ENCODE measurements at places on chromosomes 6 and 20.

DNA sequence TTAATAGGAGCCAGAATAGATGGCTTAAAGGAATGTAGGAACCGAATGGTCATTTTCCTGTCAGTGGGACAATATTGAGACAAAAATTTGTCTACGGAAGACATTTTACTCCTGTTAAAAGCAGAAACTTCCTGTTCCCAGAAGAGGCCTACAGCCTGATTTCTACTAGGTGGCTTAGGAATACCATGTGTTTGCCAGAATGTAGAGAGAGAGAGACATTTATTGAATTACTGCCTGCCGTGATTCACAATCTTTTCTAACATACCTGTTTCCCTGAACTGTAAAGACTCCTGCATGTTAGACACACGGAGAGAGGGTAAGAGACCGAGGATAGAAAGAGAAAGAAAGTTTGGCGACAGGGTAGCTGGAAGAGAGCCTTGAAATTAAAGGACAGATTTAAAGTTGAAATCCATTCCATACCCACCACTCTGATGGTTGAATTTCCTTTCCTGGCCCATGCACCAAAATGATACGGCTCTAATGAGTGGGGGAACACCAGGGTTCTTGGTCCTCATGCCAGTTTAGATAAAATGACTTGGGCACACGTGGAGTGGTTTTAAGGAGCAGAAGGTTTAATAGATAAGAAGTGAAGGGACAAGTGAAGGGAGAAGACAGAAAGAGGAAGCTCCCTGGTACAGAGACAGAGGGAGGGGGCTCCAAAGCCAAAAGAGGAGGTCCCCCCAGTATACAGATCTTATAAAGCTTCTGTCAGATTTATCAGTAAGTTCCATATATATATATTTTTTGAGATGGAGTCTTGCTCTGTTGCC, 22.5 kb downstream of the NCOA3 start:
- DNase-seq, result no peak

DNA sequence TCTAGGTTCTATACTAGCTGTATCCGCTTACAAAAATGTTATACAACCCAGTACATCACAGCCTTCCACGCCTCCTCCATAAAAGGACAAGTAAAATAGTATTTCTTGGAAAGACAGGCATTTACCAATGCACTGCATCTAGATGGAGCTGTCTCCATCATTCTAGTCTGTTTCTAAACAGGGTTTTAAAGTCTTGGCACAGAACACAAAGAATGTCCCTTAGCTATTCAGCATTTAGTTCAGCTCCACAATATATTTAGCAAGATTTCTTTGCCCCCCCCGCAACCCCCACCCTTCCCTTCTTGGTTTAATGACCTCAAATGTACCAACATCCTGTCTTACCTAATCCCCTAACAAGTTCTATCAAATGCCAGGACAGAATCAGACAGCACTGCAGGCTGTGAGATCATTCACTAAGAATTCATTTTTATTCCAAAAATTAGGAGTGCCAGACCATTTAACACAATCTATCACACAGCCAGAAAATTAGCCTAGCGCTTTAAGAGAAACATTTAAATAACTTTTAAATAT, 198.6 kb downstream of the BACH2 start:
- DNase-seq, result peak; percentile 48

DNA sequence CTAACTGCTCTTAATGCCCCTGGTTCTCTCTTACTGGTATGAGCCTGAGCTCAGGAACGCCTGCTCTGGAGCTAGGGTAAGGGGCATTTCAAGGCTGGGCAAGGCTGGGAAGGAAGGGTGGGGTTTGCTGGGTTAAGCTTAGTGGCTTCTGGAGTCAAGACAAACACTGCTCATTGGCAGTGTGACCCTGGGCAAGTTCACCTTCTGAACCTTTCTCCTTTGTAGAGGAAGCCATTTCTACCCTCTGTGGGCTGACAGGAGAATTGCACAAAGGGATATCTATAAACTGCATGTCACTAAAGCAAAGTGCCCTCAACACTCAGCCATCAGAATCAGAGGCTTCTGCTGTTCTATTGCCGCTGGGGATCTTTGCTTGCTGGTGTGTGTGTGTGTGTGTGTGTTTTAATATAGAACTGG, 20.3 kb upstream of the LRRN4 start:
- no peak for DNase-seq

DNA sequence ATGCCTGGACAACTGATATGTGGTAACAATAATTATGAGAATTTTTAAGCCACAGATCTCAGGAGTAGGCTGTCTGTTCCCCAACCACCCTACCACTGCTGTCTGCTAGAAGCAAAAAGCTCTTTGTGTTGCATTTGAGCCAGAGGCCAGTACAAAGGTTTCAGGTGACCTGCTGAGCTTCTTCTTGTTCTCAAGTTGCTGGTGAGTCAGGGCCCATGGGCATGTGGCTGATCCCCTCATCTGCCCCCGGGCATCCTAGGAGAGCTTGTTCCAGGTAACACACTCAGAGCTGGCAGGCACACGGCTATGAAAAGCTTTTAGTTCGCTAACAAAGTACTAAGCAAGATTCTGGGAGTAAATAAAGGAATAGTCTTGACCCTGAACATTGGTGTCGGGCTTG, 285.3 kb downstream of the CDC5L start:
- DNase-seq, result no peak

- peak; percentile 84 for DNase-seq
Measured at GRCh38 chr20:48769069-48769983, 58.5 kb downstream of the PREX1 start.

- DNase-seq, result no peak
Measured at GRCh38 chr6:87791485-87791884, 89.5 kb upstream of the AKIRIN2 start.

GRCh38 chr20:50891138-50891537, 40.1 kb downstream of the ADNP start:
- DNase-seq, result no peak

DNA sequence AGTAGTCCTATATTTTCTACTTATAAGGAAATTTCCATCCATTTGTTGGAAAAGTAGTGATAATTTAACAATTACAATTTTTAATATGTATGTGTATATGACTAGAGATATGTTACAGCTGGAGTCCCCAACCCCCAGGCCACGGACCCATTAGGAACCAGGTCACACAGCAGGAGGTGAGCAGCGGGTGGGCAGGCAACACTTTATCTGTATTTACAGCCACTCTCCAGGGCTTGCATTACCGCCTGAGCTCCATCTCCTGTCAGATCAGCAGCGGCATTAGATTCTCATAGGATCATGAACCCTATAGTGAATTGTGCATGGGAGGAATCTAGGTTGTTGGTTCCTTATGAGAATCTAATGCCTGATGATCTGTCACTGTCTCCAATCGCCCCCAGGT, 46.8 kb downstream of the TRDN start:
- no peak for DNase-seq

DNA sequence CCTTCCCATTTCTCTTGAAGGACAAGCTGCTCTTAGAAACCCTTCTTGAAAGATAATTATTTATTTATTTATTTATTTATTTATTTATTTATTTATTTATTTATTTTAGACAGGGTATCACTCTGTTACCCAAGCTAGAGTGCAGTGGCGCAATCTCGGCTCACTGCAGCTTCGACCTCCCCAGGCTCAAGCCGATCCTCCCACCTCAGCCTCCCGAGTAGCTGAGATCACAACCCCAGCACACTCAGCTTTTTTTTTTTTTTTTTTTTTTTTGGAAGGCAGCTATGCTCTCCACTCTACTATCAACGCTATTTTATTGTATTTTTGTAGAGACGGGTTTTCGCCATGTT, 1.2 kb upstream of the HEBP2 start:
- no peak for DNase-seq

- DNase-seq, result no peak
Measured at GRCh38 chr20:43438578-43439316, 18.9 kb upstream of the SRSF6 start.

DNA sequence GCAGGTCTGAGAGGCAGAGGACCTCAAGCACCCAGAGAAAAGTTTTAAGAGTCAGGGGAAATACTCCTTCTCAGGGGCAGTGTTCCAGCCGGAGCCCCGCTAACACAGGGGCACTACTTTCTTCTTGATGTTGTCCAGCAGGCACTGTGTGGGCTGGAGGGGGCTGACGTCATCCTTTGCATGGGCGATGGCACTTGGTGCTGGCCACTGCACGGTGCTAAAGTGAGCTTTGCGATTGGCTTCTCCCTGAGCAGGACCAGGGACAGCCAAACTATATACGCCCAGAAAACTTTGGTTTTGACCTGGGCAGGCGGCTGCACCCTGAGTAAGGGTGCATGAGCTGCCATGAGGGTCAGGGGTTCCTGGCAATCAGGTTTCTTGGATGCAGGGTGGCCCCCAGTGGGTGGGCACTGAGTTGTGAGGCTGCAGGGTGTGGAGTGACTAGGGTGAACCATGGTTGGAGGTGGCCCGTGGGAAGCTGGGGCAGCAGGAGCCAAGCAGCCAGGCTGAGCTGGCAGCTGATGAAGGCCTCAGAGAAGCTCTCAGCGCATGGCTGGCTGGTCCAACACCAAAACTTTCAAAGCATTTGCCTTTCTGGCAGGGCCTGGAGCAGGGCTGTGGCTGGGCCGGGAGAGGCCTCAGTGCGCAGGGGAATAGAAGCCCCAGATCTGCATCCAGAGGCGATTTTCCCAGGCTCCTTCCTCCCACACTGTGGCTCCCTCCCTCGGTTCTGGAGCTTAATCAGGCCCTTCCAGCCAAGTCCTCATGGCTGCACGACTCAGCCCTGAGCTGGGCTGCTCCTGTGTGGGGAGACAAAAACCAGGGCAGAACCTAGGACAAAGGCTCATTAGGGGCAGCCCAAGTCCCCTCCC, 18.3 kb downstream of the MRPS18A start:
- no peak for DNase-seq

DNA sequence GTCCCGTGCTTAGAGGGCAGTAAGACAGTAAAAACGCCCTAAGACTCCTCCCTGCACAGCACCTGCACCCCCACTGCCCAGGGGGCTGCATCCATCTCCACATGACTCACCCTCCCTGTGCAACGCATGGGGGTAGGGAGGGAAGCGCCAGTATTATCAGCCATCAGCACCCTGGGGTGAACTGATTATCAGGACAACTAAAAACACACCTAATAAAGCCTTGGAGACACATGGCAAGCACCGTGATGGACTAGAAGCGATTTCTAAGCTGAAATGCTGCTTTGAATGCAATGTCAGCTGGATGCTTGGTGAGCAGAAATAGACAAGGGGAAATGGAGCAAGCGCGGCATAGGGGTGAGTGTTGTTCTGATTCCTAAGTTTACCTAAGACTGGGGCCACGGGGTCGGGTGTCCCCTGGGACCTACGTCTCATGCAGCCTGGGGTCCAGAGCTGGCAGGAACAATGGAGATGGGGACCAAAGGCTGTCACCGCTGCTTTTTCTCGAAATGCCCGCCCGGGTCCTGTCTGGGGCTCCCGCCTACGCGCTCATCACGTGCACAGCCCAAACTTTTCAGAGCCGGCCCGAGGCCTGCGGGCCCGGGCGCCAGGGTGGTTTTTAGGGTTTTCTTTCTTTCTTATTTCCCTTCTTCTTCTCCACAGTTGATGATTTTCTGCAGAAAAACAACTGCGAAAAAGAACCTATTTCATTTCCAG, 702 bp upstream of the TNFAIP3 start:
- no peak for DNase-seq

DNA sequence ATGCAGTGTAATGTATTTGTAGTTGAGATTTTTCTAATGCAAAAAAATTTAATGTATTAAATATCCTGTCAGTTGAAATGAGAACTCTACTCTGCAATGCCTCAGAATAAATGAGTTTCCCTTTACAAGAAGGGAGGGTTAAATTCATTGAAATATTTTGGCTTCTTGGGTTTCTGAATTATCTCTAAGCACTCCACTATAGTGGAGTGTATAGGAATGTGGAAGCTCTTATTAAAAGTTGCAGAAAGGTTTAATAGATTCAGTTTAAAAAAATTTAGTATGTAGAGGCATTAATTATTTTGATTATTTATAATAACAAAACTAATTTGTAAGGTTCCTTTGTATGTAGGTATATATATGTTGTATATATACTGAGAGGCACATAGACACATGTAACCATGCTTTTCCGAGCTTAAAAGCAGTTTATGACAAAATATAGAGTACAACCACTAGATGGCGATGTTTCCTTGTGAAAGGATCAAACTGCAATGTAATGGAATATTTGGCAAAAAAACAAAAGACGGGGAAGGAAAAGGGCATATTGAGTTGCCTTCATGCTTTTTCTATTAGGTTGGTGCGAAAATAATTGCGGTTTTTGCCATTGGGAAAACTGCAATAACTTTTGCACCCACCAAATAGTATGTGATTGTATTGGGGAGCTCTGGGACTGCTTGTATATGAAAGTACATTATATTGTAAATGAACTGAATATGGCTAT, 144.2 kb downstream of the MYO6 start:
- no peak for DNase-seq

- DNase-seq, result no peak
Measured at GRCh38 chr6:68958327-68958726, 323.2 kb downstream of the ADGRB3 start.

DNA sequence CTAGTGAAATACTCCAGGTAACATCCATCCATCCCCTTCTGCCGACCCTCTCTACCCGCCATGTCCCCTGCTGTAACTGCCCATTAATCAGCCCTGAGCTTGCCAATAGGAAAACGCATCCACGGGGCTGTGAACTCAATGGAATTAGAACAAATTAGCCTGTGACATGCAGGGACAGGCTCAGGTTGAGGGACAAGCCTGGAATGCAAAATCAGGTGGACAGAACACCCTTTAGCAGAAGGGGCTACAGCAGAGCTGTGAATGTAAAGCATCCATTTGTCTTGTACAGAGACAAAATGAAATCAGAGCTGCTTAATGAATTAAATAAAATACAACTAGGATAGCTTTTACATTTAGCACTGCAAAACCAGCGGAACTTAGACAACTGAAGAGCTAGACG, 187.3 kb upstream of the SASH1 start:
- DNase-seq, result no peak

DNA sequence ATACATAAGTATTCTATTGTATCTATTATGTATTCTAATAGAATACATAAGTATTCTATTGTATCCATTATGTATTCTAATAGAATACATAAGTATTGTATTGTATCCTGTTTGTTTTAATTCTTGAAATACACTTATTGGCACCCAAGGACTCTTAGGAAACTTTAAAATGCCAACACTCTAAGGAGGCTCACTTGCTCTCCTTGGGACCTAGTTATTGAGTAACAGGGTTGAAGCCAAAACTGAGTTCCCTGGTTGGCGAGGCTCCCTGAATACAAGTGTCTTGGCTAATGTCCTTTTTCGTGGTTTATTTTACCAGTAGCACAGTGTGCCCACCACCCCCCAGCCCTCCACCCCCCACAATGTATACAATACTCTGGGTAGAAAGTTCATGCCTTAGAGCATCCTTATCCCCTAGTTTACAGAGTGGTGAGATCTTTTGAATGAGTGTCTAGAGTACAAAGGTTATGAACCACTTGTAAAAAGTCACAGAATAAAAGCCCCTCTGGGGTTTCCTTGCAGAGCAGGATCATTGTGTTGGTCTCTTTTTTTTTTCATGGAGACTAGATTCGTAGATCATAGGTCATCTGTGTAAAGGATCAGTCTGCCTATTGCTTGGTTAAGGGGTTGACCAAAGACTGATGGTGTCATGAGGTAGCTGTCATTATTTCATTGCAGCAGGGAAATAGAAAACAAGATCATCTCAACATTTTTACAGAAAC, 32.5 kb upstream of the PRDM1 start:
- no peak for DNase-seq

GRCh38 chr6:127564761-127565160, 12.2 kb upstream of the C6orf58 start:
- DNase-seq, result no peak

All from T-cell (primary cell).